ENCODE measurements at places on chromosomes 12 and 14.

DNA sequence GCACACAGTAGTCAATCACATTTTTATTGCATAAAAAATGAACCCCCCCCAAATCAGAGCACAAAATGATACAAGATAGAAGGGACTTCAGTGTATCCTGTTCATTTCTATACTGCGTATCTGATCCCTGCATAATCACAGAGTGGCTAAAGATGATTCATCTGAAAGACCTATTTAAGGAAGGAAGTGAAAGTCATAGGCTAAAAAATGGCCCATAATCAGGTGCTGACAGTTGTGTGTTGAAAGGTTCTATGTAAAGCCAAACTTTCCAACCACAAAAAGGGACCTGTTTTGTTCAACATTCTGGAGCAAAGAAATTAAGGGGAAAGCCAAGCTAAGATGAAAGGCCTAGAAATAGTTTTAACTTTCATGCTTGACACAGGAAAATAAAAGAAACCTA is 147.8 kb upstream of the ATP2B1 start:
- peak; percentile 5 for DNase-seq

DNA sequence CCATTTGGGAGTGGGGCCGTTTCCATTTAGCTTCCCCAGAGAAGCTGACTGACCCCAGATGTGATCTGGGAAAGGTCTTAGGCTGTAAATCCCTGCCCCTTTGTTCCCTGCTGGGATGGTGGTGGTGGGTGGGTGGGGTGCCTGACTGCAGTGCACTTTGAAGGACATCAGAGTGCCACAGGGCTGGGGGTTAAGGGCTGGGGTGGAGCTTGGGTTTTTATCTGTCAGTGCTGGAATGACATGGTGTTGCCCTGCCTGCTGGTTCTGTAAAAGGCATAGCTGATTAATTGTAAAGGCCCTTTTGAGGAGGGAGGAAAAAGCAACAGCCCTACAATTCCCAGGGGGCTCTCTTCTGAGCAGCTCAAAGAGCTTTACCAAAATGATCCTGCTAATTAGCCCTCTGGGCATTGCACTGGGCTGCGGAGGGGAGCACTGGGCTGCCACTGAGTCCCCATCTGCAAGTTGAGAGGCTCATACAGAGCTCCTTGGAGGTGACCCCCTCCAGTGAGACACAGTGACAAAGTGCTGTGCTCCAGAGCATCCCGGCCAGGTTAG is 21.1 kb downstream of the PLEKHG3 start:
- no peak for DNase-seq

GRCh38 chr12:6735448-6736191 is 11.8 kb downstream of the COPS7A start:
- peak; percentile 62 for DNase-seq

DNA sequence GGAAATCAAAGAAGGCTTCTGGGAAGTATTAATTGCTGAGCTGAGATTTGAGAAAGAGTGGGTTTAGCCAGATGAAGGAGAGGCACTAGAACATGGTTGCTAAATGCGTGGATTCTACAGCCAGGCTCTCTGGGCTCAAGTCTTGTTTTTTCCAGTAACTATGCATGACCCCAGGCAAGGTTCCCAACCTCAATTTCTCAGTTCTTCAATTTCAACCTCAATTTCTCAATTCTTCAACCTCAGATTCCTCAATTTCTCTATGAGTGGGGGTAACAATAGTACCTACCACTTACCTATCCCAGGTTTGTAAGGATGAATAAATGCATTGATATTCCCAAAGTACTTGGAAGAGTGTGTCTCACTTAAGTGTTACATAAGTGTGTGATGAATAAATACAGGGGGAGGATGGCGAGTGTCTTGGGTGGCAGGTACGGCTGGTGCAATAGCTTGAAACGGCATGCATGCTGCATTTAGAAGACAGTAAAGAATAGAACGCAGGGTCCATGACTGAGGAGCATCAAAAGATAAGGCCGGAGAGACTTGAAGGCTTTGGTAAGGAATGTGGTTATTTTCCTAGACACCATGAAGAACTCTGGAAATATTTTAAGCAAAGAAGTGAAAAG is 149.1 kb upstream of the ATP2B1 start:
- no peak for DNase-seq

- DNase-seq = peak; percentile 47
Measured at GRCh38 chr14:72401632-72402376, 469.6 kb downstream of the RGS6 start.
